Left ventricle myocardium superior (tissue), 1 donor: ENCODE measurements at places on chromosomes 13 and 19.

GRCh38 chr19:8404391-8405151, 8.5 kb upstream of the MARCHF2 start:
- no peak for DNase-seq

DNA sequence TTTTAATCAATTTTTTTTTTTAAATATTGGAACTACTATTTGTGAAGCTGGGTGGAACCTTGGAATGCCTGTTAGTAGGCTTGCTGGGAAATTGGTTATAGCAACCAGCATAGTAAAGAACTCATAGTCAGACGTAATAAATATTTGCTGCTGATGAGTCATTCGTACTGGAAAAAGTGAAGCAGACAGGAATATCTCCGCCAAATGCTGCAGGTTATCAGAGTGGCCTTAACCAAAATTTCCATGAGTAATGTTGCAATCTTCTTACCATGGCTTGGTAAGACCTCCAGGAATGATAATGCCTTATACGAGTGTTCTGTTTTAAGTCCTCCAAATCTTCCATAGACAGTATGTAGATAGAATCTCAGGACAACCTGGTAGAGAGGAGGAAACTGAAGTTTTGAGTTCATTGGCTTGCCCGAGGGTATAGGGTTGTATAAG, 34.2 kb downstream of the MBNL2 start:
- DNase-seq, result no peak

GRCh38 chr19:18167975-18168645, 5.5 kb upstream of the IFI30 start:
- DNase-seq, result peak; percentile 53

DNA sequence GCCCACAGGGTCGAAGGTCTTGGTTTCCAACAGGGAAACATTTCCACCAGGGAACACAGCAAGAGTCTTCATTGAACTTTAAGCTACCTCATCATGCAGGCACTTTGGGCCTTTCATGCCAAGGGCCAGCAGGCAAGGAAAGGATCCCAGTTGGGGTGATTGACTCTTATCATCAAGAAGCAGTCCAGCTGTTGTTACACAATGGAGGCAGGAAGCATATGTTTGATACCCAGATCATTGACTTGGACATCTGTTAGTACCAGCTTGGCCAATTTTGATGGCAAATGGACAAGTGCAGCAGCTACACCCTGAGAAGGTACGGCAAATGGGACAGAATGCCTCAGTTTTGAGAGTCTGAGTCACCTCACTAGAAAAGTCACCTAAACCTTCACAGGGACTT, 10.9 kb upstream of the RCBTB1 start:
- DNase-seq, result no peak

DNA sequence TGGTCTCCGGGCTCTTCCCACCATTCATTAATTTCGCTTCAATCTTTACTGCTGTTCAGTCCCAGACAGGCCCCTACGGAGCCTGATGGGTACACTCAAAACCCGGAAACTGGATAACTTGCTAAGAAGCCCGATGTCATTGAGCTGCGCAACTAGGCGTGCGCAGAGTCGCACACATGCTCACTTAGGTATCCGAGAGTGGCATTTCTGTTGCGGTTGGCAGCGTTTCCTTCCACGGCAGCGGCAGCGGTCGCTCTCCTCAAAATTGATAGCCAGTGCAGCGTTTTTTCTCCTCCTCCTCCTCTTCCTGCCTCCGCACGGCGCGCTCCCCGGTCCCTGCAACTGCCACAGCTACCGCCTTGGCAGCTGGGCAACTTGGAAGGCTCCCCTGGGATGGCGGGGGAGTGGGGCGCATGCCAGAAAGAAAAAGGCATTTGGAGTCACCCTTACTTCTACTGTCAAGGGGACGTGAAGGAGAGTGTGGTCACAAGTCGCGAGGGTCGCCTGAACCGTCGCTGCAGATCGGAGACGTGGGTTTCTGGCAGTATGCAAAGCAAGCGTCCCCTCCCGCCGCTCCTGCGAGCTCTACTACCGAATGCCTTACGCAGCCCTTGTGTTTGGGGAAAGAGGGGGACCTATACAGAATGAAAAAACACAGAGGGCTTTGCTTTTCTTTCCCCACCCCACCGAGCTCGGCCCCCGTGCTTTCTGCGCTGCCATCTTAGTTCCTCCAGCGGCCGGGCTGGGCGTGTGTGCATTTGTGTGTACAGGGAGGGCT, 2.4 kb upstream of the MYCBP2 start:
- DNase-seq, result peak; percentile 88

DNA sequence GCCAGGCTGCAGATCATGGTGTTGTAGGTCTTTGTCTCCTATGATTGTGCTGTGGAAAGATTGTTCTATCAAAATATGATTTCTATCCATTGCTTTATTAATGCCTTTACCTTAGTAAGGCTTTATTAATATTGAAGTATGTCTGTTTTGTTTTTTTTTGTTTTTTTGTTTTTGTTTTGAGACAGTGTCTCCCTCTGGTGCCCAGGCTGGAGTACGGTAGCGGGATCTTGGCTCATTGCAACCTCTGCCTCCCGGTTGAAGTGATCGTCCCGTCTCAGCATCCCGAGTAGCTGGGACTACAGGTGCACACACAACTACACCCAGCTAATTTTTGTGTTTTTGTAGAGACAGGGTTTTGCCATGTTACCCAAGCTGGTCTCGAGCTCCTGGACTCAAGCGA, 7.7 kb downstream of the IRGC start:
- DNase-seq, result no peak

DNA sequence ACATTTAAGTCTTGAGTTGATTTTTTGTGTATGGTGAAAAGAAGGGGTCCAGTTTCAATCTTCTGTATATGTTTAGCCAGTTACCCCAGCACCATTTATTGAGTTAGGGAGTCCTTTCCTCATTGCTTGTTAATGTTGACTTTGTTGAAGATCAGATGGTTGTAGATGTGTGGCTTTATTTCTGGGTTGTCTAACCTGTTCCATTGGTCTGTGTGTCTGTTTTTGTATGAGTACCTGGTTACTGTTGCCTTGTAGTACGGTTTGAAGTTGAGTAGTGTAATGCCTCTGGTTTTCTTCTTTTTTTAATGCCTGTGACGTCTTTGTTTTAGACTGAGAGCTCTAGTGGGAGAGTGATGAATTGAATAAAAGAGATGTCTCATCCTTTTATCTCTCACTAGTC, 83.2 kb downstream of the NBEA start:
- DNase-seq, result no peak

DNA sequence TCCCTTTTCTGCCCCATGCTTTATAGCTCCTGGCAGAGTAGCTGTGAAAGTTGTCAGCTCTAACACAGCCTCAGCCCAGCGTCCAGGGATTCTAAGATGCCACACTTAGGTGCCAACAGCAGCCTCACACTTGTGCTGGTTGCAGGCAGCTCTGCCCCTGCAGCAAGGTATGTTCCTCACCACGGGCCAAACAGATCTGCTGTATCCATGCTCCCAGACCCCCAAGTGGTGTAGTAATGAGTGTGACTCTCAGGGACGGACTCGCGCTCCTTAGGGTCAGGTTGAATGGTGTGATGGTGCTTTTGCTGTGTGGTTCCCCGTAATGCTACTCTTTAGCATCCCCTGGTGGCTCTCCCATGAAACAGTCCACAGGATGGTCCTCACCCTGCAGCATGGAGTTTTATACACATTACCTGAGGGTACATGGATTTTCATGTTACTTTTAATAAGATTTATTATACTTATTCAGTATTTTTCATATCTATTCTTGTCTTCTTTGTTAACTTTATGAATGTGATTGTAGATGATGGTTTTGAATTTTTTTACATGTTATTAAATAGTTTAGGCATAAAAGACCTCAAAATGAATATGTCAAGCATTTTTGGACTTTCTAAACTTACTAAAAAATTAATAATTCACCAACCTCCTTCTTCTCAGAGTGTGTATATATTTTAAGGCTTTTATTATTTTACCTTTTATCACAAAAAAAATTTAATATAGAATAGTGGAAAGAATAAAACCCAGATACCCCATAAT, 232.5 kb downstream of the SLC7A1 start:
- DNase-seq, result no peak

- no peak for DNase-seq
Measured at GRCh38 chr19:3985643-3986259, 488 bp upstream of the EEF2 start.

DNA sequence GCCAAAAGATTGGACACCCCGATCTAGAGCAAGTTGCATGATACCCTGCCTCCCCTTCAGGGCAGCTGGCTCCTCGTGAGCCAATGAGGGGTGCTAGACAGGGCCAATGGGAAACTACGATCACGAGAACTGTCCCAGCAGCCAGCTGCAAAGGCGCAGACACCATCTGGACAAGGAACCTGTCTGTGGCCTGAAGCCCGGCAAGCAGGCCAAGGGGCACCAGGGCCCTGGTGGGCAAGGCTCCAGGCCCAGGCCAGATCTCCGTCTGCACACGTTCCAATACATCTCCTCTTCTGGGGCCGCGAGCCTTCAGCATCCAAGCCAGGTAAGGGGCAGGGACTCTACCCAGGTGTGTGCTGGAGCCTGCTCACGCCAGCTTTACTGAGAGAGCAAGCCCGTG, 20.2 kb downstream of the MED26 start:
- peak; percentile 48 for DNase-seq

DNA sequence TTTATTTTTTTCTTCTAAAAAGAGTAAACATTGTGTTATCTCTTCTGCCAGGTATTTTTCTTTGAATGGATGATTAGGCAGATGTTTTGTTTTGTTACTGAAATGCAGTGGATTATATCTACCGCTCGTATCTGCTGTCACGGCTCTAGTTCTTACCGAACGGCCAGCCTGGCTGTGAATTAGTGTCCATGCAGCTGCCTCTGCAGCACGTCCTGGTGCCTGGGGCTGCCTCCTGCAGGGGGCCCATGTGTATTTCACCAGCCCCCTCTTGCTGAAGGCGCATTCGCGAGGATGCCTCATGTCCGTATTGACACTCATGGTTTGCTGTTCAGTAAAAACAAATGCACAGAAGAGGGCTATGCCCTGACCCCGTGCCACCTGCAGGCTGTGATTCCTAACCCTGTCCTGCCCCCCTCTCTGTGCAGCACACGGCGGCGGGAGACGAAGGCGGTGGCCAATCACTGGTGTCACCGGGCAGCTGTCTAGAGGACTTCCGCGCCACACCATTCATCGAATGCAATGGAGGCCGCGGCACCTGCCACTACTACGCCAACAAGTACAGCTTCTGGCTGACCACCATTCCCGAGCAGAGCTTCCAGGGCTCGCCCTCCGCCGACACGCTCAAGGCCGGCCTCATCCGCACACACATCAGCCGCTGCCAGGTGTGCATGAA, 49.9 kb downstream of the RAB20 start:
- no peak for DNase-seq

GRCh38 chr13:113527272-113527958, 36.9 kb upstream of the DCUN1D2 start:
- DNase-seq, result no peak

DNA sequence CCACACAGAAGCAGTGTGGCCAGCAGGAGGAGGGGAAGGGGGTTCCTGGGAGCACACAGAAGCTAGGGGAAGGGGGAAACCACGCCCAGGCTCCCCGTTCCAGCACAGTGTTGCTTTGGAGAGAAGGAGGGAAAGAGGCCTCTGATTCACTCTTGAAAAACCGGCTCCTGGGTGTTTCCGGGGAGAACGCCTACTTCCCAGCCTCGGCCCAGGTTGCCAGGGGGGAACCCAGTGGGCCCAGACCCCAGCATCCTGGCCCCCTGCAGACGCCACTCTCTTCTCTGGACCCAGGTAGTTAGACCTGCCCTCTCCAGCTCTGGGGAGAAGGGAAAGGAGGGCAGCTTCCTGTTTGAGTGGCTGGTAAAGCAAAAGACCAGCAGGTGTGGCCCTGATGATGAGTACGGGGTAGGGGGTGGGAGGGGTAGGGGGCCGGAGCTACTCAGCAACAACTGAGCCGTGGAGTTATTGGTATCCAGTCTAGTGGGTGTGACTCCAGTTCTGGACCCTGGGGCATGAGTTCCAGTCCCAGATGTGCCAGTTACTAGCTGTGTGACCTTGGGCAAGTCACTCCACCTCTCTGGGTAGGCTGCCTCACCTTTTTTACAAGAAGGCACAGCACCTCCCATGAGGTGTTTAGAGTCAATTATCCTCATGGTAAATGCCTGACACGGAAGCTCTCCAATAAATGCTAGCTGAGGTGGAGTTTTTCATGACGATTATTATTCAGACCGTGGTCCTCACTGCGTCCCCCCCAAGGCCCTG, 836 bp downstream of the GIPC1 start:
- no peak for DNase-seq

- DNase-seq, result no peak
Measured at GRCh38 chr13:101970341-101970740, 431.5 kb downstream of the FGF14 start.

- DNase-seq, result no peak
Measured at GRCh38 chr19:51595190-51596175, 24.4 kb downstream of the ZNF175 start.

- DNase-seq, result no peak
Measured at GRCh38 chr13:102598061-102598460, 1.3 kb downstream of the TPP2 start.

DNA sequence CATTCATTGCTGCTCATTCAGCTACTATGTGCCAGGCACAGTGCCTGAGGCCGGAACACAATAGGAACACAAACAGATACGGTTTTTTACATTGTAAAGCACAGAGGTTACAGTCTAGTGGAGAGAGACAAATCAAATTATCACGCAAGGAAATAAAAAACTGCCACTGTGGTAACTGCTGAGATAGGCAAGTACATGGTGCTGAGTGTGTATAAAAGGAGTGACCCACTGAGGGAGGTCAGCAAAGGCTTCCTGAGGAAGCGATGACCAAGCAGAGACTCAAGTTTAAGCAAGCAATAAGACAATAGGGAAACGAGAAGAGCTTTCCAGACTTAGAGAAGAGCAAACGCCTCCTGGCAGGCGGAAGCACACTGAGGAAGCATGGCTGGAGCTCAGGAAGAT, 56.4 kb downstream of the NUFIP1 start:
- DNase-seq, result no peak

DNA sequence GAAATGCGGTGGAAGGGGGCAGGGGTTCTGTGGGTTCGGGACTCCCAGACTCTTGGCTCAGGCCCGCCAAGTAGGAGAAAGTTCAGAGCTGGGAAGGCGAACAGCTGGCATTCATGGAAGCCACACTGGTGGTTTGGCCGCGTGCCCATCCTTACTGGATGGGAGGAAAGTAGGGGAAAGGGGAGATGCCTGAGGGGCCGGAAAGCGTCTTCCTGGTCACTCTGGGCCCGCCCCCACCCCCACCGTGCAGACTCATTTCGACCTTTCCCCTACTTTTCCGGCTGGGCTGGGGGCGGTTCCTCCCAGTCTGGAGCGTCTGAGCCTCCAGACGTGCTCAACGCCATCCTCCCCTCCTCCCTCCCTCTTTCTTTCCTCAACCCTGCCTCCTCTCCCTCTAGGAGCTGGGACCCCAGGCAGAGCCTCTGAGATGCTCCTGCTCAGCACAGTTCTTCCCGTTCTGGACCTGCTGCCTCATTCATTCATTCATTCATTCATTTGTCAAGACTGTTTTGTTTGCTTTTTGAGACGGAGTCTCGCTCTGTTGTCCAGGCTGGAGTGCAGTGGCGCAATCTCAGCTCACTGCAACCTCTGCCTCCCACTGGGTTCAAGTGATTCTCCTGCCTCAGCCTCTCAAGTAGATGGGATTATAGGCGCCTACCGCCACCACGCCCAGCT, 3.5 kb downstream of the ANGPTL4 start:
- DNase-seq, result peak; percentile 95

- DNase-seq, result no peak
Measured at GRCh38 chr13:40114305-40114896, 458.9 kb downstream of the COG6 start.

- DNase-seq, result no peak
Measured at GRCh38 chr13:82206241-82206640, 1676.0 kb downstream of the SLITRK1 start.

GRCh38 chr19:50725218-50725910, 2.2 kb downstream of the CLEC11A start:
- no peak for DNase-seq
